ENCODE measurements at places on chromosomes 7 and 10.

DNA sequence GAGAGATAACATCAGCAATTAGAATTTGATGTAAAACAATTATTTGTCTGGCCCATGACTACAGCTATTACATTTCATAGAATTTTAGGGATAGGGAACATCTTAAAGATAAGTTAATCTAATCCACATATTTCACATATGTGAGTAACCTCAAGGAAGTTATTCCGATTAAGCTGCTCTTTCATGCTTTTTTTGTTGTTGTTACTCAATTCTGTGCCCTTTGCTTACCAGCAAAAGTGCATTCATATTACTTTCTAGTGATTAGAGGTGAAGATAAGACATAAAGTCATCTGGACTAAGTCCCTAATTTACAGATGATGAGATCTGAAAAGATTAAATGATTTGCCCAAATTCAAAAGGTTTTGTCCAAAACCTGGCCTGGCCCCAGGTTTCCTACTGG, 40.9 kb upstream of the SRI start:
- DNase-seq, result no peak

- no peak for DNase-seq
These were observed 14.7 kb downstream of the KCTD7 start for GRCh38 chr7:66643395-66643794.

DNA sequence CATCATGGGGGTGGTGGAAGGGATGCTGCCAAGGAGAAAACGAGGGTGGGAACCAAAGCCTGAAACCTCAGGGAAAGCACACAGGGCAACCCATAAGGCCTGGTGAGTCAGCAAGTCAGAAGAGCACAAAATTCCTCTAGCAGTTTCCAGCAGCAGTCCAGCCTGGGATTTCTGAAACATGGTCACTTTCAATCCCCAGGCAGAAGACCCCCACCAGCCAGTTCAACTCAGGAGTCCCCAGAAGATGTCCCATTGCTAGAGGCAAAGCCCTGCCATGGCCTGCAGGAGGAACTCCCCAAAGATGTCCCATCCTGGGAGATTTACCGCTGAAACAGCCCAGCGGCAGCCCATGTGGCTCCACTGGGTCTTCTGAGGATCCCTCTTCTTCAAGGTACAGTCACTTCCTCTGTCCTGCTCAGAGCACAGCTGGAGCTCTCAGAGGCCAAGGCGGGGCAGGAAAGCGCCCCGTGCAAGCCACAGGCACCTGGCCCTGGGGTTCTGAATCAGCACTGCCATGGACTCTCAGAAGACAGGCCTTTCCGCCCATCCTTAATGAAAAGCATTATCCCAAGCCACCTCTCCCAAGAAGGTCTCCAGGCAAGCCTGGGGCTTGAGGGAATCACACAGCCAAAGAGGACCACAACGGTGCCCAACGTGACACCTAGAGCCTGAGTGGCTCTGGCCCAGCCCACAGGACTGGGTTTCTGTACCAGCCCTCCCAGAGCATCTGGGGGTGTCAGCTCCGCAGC, 196.9 kb downstream of the GRID1 start:
- no peak for DNase-seq

DNA sequence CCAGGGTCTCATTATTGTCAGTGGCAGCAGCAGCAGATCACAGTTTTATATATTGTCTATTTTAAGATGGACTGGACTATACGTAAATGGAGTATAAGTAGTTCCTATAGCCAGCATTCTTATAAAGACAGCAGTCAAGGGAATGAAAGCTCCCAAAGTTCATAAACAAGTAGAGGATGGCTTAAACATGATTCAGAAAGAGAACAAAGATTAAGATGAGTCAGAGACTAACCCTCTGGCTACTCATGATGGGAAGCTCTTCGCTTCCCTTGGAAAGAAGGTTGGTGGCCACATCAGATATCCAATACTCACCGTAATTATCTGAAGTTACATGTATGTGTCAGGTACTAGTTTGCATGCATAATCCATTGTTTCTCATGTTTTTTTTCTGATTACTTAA, 277.0 kb downstream of the INHBA start:
- DNase-seq, result no peak

GRCh38 chr10:114398587-114399331, 5.5 kb downstream of the AFAP1L2 start:
- no peak for DNase-seq

DNA sequence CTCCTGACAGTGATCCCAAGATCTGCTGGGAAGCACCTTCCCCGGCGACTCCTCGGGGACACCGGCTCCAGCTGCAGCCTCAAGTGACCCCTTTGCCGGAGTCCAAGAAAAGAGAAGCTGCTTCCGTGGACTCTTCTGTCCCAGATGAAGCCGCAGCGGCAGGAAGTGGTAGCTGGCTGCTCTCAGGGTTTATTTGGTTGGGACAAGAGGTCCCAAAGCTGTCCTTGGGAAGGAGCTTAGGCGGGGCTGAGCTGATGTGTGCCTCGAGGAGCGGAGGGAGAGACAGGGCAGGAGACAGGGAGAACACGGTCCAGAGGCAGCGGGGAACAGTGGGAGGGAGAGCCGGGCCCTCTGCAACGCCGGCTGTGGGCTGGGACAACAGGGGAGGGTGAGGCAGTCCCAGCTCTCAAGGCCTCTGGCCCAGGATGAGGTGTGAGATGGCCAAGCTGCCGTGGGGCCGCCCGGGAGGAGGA, 13.1 kb upstream of the FAM20C start:
- DNase-seq, result no peak

- no peak for DNase-seq
These were observed 464.7 kb upstream of the CELF2 start for GRCh38 chr10:10552948-10553347.
